CD14-positive monocyte (primary cell): ENCODE measurements at places on chromosomes 2 and 18.
A peak's percentile ranks its signal among the peaks of the same experiment; 100 is the strongest.

GRCh38 chr2:61135510-61135909 is 26.5 kb upstream of the C2orf74 start:
- no peak for DNase-seq

- DNase-seq, result no peak
Observed at GRCh38 chr2:40359811-40360210, 92.1 kb downstream of the SLC8A1 start.

- peak; percentile 34 for DNase-seq
Observed at GRCh38 chr18:68722821-68723220, 7.9 kb upstream of the TMX3 start.

DNA sequence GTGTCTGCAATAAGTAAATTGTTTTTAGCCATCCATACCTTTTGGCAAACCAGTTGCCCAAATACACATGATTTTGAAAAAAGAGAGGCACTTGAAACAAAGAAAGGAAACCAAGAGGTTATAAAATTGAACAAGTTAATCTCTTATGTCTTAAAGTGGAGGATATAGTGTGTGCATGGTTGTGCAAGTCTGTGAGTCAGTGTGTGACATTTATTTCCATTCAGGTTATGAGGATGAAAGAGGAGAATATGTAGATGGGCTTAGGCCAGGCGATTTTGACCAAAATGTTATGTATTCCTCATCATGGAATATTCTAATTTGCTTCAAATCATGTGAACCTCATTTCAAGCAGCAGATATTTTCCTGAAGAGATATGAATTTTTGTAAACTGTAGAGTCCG is 123.3 kb downstream of the SETBP1 start:
- no peak for DNase-seq

GRCh38 chr2:69253112-69253511 is 133.9 kb downstream of the GFPT1 start:
- DNase-seq, result no peak

DNA sequence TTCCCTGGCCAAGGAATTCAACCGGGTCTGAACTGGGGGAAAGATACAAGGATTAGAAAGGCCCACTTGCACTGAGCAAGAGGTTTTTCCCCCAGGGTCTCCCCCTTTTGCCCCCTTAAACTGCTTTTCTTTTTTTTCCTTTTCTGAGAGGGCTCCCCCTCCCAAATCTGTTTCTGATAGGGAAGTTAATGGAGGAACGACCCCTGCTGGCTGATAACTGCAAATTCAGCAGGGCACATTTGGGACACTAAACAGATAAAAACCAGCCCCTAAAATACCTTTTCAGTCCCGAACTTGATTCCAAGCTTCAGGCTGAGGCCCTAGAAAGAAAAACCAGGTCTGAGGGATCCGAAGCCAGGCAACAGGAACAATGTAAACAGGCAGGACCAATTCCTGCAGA is 1012.4 kb upstream of the CRIM1 start:
- no peak for DNase-seq

DNA sequence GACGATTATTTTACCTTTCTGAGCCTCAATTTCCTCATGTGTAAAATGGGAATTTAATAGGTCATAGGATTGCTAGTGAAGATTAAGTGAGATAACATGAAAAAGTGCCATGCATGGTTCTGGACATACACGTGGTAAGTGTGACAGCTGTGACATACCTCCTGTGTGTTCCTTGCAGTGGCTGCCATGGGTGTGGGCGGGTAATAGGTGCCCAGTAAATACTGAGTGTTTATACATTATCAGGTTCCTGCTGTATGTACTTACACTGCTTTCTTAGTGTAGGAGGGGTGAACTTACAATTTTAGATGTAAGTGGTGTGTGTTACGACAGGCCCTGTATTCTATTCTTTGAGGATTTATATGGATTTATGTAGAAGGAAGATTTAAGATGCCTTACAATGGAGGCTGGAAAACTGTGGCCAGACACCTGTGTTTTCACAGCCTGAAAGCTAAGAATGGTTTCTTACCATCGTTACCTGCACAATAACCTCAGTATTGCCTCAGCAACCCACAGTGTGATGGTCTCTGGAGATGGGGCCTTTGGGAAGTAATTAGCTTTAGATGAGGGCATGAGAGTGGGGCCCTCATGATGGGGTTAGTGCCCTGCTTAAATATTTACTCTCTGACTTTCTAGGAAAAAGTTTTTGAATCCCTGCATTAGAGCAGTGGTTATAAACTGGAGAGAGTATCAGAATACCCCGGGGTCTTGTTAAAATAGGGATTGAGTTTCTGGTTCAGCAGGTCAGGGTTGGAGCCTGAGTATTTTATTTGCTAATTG is 78.1 kb downstream of the ASAP2 start:
- no peak for DNase-seq

DNA sequence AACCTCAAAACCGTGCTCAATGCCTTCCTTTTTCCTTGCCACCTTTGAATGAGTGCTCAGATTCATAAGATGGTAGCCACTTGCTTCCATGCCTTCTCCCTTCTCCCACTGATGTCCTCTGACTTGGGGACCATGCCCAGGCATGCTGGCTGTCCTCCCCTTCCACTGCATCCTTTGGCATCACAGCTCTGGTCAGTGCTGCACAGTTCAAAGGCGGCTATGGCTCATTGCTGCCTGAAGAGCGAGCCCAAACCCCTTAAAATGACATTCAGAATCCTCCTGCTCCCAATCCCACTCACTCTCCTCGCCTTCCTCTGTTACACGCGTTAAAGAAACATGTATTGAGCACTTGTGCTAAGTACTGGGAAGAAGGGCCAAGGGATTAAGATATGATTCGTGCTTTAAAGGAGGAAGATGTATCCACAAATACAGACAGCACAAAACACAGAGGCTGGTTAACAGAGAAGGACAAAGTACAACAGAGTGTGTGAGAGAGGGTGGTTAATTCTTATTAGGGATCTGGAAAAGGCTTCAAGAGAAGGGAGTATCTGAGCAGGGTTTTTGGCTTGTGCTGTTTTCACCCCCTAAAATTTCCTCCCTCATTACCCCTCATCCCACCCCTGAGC is 81.8 kb downstream of the CERKL start:
- no peak for DNase-seq

- DNase-seq, result no peak
Observed at GRCh38 chr2:149156971-149157740, 118.7 kb downstream of the LYPD6B start.

- no peak for DNase-seq
Observed at GRCh38 chr18:6546229-6546628, 131.5 kb upstream of the L3MBTL4 start.
